Right ventricle myocardium inferior (tissue), 1 donor: ENCODE measurements at places on chromosomes 6 and 20.

DNA sequence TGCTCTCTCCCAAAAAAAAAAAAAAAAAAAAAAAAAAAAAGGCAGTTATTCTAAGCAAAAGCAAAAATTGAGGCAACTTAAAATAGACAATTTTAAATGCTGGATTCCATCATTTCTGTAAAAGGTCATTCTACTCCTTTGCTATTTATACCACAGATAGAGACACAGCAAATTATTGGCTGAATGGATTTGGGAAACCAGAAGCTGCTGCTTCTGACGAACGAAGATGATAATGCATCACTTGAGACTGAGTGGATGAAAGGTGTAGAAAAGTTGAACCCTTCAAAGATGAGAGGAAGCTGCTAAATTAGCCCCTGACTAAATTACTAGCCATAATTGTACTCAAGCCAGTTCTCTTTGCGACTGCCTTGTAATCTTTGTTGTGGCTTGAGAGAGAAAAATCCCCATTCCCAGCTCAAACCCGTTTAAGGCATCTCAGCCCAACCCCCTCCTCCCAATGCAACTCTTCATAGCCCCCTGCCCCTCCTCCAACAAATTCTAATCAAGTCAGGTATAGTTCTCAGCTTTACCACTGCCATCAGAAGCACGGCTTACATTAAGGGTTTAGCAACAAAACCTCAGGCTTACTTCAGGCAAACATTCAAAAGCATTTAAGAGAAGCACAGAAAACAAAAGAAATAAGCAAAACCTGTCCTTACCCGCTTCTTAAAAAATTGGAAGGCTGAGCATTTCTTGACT is 1.0 kb downstream of the SGK1 start:
- no peak for DNase-seq

GRCh38 chr20:49915118-49915379 is 280 bp downstream of the SPATA2 start:
- DNase-seq: no peak

DNA sequence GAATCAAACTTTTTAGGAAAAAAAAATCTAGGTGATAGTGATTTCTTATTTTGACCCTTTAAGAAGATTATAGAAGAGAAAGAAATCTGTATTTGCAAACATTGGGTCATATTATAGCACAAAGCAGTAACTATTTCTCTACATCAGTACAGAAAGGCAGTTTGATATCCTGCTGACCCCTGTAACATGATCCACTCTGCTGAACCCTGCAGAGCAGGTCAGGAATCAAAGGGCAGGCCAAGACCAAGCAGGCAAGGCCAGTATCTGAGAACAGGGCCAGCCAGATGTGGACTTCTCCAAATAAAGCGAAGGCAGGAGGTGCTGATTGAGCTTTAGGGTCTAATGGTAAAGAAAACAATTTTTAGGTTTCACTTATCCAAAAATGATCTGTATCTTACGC is 239.4 kb downstream of the PTPRK start:
- DNase-seq: no peak

DNA sequence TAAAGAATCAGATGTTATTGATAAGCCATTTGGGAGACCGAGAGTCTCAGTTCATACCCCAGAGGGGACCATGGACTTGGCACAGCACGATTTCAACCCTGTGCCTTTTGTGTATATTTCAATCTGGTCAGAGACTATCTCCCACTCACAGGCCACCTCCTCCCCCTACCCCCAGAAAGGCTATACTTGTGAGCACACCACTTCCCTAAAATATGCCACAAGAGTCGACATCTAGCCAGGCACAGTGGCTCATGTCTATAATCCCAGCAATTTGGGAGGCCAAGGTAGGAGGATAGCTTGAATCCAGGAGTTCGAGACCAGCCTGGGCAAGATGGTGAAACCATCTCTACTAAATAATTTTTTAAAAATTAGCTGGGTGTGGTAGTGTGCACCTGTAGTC is 13.6 kb upstream of the TCF15 start:
- DNase-seq: no peak

GRCh38 chr6:159999240-159999671 is 30.4 kb downstream of the IGF2R start:
- DNase-seq: no peak

DNA sequence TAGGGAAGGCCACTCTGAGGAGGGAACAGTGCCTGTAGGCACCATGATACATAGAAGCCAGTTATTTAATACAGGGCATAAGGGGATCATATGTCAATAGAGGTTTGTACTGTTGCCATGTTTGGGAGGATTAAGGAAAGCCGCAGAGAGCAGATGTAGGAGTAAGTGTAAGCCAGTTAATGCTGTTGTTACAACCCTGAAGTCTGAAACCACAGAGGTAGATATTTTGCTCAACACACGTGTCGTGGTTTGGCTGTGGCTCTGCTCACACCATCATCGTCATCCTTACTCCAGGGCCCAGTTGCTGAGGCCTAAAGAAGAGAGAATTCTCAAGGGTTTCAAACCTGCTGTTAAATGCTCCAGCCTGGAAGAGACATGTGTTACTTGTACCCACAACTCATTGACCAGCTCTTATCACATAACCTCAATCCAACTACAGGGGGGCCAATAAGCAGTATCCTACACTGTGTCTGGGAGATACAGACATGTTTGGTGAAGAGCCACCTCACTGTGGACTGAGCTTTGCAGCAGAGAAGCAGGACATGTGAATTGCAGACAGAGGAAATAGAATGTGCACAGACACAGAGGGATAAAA is 31.0 kb upstream of the PSMF1 start:
- DNase-seq: no peak

GRCh38 chr20:1941226-1941625 is 46.0 kb downstream of the SIRPA start:
- no peak for DNase-seq

DNA sequence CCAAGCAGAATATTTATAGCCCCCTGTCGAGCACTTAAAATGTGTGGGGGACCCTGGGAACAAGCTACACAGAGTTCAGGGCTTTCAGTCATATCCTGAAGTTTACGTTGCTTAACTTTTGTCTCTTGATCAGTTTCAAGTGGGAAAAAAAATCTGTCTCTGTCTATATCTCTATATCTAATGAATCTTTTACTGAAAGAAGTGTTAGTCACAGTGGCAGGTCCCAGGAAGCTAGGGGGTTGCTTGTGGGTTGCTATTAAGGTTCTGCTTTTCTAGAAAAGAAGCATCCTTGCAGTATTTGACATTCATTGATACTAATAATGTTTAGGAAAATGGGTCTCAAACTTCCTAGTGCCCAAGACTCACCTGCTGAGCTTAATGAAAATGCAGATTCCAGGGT is 76.7 kb upstream of the CLDN20 start:
- no peak for DNase-seq

DNA sequence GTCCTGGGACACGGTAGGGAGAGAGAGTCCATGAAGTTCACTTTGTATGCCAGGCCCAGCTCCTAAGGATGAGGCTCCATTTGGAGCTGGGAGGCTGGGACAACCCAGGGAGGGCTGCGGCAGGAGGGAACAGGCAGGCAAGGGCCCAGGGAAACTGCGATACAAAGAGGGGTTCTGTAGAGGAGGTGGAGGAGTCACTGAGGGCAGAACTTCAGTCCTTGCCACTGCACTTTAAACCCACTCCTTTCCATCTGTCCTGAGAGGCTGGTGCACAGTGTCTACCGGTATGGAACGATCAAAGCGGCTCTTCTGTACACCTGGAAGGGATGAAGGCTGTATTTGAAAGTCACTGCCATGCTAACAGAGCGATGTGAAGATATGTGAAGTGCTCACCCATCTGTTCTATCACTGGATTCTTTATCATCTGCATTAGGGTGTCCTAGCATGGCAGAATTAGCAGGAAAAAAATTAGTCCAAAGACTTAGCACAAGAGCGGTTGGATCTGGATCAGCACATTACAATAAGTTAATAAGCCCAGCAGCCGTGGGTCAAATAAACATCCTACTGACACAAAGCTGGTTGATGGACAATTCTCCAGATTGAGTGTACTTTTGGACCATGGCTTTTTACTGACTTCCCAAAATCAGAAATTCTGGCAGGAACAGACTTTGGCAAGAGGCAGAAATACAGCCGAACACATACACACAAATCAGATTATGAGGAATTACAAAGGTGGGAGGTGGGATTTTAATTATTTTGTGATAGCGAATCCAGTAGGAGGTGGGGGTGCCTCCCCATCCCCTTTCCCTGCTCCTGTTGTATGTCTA is 20.9 kb upstream of the ZFAND3 start:
- DNase-seq: no peak

GRCh38 chr6:149806127-149806526 is 56.6 kb downstream of the PCMT1 start:
- no peak for DNase-seq

GRCh38 chr20:50918403-50918802 is 12.8 kb downstream of the ADNP start:
- DNase-seq: no peak

GRCh38 chr6:128345278-128345677 is 175.1 kb downstream of the PTPRK start:
- DNase-seq: no peak

DNA sequence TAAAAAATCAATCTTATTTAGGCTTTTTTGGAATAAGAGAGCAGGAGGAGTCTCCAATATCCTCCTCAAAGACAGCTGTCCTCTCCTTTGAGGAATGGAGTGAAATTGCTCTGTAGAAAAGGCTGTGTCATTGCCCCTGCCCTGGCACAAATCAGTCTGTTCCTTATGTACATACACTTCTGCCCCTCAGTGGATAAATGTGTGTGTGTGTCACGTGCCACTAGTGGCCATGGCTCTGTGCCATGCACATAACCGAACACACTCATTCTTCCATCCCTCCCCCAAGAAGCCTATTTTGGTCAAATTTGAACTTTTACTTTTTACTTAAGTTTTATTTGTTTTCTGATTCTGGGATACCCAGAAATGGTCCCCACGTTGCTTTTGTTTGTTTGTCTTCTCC is 49.2 kb downstream of the ANKS1A start:
- no peak for DNase-seq

DNA sequence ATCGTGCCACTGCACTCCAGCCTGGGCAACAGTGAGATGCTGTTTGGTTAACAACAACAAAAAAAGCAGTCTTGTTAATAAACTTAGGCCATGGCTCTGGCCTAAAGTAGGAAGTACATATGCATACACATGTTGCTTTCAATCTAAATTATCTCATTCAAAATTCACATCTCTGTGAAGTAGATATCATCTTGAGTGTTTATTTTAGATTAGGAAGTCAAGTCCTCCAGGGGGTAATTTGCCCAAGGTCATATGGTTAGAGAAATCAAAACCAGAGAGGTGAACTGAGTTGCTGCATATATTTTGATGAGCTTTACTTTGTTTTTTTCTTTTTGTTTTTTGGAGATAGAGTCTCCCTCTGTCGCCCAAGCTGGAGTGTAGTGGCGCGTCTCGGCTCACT is 52.8 kb downstream of the B4GALT5 start:
- no peak for DNase-seq

DNA sequence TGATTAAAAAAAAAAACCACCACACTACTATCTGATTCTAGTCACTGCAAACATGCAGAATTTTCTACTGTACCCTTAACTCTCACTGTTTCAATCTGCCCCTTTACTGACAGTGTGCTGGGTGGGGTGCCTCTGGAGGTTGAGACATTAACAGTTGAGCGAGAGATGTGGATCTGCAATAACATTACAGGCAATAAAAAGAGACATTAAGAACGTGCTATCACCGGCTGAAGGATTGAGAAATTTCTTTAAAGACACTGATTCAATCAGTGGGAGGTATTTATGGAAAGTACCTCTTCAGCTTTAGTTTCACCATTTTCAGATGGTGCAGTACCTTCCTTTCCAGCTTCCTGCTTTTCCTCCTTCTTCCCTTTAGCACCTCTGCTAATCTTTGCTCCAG is 32.5 kb downstream of the HMGN3 start:
- no peak for DNase-seq

DNA sequence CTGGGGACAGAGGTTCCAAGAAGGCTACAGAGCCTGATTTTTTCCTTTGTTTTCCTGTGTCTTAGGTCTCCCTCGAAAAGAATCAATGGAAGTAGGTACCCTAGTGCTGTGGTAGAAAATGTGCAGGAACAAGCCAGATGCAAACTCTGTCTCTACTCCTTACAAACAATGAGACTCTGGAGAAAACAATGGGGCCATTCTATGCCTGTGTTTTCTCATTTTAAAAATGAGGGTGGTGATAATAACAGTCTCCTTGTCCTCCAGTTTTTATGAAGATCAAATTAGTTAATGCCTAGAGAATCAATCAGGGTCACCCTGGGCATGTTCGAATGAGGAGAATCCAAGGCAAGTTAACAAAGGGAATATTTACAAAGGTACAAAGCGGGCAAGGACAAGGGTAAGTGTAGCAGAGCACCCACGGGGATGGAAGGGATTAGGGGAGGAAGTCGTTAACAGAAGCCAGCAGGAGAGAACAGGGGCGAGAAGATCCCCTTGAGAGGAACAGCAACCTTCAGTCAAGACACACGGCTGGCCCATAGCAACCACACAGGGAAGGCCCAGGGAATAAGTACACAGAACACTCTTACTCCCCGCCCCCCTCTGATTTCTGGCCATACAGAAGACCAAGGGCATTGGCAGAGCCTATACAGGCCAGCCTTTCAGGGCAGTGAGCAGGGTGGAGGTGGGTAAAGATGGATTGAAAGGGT is 342.8 kb downstream of the PTPRT start:
- DNase-seq: no peak

GRCh38 chr6:101806241-101806640 is 412.7 kb downstream of the GRIK2 start:
- DNase-seq: no peak

- DNase-seq: no peak
Observed at GRCh38 chr20:3247638-3248037, 8.6 kb upstream of the SLC4A11 start.

GRCh38 chr6:166615059-166615770 is 11.8 kb downstream of the RPS6KA2 start:
- DNase-seq: no peak

- no peak for DNase-seq
Observed at GRCh38 chr20:16803965-16804792, 56.0 kb downstream of the OTOR start.

GRCh38 chr6:104218116-104218515 is 641.6 kb downstream of the HACE1 start:
- DNase-seq: no peak

- DNase-seq: no peak
Observed at GRCh38 chr6:26472549-26473290, 15.0 kb downstream of the BTN2A1 start.

GRCh38 chr6:107077710-107078109 is 37.6 kb downstream of the BEND3 start:
- DNase-seq: no peak

GRCh38 chr6:74807674-74808073 is 398.2 kb downstream of the COL12A1 start:
- no peak for DNase-seq
